ENCODE measurements at places on chromosomes 4 and X.

DNA sequence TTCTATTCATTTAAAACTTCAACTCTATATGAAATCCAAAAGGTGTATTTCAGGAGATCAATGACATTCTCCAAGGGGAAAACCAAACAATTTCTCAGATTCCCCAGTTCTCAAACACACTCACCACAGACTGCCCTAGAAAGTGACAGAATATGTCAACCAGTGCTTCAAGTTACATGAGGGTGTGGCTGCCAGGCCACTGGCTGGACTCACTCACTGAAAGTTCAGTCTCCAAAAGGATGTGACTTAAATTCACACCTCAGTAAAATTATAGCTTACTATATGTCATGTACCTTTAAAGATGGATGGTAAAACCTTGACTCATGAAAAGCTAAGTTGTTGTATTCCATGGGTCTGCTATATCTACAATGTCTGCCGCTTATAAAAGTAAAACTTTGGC is 7.3 kb downstream of the INPP4B start:
- DNase-seq: no peak

DNA sequence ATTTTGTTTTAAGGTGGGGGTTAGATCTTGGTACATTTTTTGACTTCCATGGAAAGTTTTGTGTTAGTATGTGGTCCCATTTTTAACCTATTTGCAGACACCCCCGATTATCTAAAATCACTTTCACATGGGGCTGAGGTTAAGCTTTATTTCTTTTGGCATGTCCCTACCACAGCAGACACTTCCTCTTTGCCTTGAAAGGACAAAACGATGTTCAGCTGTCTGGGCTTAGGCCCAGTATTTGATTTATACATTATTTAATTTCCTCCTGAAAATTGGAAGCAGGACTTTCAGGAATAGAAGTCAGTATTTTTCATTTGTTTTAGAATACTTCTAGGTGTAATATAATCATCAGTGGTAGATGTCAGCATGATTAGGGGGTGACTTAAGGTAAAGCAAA is 112.4 kb upstream of the SPRY1 start:
- DNase-seq: no peak

GRCh38 chr4:15344041-15344440 is 83.8 kb upstream of the C1QTNF7 start:
- no peak for DNase-seq

GRCh38 chr4:48016141-48017107 is at the start of the genes CNGA1 and NIPAL1:
Gene CNGA1, minus strand, starts transcription at chr4:48016681. Its CDS starts 63,992 bp downstream, at chr4:47952689.
Gene NIPAL1, plus strand, starts transcription at chr4:48016772. Its CDS starts 68 bp downstream, at chr4:48016840.
- DNase-seq: no peak

DNA sequence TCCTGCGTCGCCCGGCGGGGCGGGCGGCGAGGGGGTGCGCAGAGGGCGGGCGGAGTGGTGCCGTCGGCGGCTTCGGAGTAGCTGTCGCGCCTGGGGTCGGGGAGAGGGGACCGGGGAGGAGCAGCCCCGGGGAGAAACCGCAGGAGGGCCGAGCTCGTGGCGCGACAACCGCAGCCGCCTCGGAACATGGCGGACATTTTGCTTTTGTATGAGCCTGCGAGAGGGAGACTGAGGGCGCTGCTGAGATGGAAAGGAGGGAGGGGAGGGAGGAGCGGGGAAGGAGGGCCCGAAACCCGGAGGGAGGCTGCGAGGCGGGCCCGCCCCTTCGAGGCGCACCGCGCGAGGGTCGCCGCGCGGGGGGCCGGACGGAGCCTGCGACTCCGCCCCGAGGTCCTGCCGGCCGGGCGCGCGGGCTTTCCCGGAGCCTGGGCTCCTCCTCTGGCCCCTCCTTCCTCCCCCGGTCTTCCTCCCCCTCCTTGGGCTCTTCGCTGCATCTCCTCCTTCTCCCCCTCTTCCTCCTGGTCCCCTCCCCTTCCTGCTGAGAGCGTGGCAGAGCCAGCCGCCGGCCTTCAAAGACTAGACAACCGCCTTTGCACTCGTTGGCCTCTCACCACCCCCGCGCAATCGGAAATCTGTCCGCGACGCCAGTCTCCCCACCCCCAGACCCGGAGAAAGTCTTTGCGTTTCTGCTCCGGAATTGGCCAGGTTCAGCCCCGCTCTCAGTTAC is 1.1 kb downstream of the INTS6L start:
- peak; percentile 57 for DNase-seq

GRCh38 chr4:184331268-184331995 is 113.8 kb upstream of the ENPP6 start:
- DNase-seq: no peak

GRCh38 chr4:125262502-125262901 is 52.3 kb upstream of the FAT4 start:
- no peak for DNase-seq

GRCh38 chrX:112536544-112536943 is 143.2 kb downstream of the LHFPL1 start:
- no peak for DNase-seq

GRCh38 chr4:106507440-106507839 is 138.9 kb upstream of the GIMD1 start:
- no peak for DNase-seq

DNA sequence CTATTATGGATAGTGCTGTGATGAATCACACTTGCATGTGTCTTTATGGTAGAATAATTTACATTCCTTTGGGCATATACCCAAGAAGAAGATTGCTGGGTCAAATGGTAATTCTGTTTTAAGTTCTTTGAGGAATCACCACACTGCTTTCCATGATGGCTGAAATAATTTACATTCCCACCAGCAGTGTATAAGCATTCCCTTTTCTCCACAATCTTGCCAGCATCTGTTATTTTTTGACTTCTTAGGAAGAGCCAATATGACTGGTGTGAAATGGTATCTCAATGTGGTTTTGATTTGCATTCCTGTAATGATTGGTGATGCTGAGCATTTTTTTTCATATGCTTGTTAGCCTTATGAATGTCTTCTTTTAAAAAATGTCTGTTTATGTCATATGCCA is 1120.2 kb downstream of the ARAP2 start:
- DNase-seq: no peak

GRCh38 chr4:13238936-13239335 is 245.2 kb downstream of the RAB28 start:
- no peak for DNase-seq

- DNase-seq: no peak
Observed at GRCh38 chrX:133323431-133323830, 91.9 kb downstream of the GPC4 start.

DNA sequence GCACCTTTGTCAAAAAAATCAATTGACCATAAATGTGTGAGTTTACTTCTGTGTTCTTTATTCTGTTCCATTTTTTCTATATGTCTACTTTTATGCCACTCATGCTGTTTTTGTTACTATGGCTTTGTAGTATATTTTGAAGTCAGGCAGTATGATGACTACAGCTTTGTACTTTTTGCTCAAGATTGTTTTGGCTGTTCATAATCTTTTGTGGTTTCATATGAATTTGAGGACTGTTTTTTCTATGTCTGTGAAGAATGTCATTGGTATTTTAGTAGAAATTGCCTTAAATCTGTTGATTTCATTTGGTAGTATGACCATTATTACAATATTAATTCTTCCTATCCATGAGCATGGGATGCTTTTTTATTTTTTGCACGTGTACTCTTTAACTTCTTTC is 346.8 kb downstream of the PPP3CA start:
- DNase-seq: no peak

Data from smooth muscle cell of the brain vasculature (primary cell).